Ureter (tissue), 1 donor: ENCODE measurements at places on chromosomes 2 and 18.

DNA sequence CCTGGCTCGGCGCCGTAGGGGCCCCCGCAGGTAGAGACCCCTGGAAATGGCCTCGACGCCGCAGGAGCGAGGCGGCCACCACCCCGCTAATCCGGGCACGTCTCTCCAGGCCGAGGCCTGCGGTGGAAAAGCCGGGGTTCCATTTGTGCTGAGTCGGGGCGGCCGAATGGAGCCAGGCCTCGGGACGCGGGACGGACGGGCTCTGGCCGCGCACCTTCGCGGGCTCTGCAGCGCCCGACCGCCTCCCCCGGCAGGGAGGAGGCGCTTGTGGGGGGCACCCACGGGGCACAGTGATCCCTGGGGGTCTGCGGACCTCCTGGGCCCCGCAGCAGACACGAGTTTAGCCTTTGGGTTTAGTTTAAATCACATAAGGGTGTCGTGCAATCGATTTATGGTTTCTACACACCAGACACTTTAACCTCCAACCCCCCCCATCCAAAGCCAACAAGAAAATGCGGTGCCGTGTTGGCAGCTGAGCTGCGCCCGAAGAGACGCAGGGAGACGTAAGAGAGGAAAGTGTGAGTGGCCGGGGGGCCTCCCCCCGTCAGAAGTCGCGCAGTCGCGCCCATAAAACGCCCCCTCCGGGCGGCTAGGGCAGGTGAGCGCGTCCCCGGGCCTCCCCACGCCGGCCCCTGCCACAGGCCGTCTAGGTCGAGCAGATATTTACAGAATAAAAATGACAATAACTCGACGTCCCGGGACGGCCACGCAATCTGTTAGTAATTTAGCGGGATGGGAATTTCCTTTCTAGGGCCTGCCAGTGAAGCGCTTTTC lies 1.0 kb upstream of the NFATC1 start:
- DNase-seq = no peak

- DNase-seq = peak; percentile 73
These were observed at the start of gene CAVIN2 for GRCh38 chr2:191846515-191847476. Gene CAVIN2 (minus strand): TSS chr2:191847088. CDS start chr2:191846925, 163 bp downstream.

DNA sequence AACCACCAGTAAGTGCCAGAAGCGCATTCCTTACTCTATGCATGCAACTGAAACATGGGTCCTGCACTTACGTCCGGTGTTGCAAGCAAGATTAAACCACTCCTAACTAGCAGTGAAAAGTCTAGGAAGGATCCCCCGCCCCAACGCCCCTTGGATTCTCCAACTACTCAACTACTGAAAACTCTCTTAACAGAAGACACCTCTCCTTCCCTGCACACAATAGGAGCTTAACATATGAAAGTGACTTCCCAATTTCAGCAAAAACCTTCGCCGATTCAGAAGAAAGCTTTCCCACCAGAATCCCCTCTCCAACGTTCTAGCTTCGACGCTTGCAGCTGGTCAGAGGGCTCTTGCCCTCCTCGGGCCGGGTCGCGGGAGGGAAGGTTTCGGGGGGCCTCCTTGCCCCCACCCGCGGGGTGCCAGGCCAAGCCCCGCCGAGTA lies 578 bp downstream of the IWS1 start:
- DNase-seq = no peak

DNA sequence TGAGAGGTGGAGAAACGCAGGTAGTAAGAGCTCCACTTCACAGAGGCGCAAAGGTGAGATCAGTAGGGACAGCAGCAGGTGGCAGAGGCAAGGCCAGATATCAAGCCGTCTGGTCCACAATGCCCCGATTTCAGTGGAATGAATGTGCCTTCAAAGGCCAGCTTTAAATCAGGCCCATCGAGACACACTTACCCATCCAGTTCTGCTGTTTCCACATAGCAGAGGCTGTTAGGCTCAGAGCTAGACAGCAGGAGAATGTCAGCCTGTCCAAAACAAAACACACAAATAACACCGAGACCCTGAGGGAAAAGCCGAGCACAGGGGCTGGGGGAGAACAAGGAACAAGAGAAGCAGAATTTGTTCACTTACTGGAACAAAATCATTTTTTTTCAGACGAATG lies 75.8 kb upstream of the NARS1 start:
- DNase-seq = no peak

GRCh38 chr2:72944804-72945449 lies 27.6 kb downstream of the EMX1 start:
- DNase-seq = no peak

DNA sequence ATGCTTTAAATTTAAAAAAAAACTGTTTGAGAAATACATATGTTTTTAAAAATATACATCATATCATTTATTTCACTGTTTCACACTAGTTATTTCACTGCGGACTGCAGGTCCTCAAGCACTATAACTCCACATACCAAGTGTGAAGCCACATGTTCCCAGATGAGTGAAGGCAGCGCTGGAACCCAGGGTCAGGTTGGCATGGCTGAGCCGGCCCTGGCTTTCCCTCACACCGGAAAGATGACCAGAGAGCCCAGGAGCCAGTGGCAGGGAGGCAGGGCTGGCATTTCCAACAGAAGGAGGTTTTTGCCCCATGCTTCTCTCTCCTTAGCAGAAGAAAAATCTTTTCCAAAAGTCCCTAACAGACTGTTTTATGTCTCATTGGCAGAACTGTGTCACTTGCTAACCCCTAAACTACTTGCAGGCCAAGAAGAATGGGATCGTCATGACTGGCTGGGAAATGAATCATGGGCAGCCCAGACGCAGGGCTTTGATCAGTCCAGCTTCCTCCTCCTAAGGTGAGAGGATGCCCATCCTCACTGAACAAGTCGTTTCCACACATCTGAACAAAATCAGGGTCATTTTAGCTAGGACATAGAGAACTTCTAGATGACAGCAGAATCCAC lies 287.6 kb upstream of the HNRNPA3 start:
- DNase-seq = no peak

DNA sequence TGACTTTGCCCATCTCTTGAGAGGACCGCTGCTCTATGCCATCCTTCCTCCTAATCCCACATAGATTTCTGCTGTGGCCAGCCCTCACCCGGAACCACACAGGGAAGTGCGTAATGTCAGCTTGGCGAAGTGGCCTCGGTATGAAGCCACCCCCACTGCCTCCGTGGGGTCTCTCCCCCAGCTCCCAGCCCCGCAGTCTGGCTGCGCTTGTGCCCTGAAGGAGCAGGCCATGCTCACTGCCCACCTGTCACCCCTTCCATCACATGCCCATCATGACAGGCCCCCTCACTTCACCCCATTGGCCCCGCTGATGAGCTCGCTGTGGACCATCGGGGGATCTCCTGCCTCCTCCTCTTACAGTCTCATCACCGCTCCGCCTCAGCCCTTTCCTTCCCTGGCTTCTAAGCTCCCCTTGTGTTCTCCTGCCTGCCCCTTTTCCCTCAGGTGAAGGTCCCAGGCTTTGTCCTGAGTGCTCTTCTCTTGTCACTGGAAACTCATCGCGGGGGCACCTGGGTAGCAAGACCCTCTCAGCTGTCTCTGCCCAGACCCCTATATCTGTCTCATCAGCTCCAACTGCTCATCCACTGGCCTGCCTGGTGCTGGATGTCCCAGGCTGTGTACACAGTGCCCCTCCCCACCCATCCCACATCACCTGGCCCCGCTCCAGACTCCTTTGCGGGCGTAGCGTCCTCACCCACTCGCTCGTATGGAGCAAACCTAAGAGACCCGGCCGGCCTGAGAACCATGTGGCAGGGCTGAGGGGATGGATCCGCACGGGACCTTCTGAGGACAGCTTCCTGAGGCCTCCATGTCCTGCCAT lies 81.7 kb downstream of the GLI2 start:
- no peak for DNase-seq

DNA sequence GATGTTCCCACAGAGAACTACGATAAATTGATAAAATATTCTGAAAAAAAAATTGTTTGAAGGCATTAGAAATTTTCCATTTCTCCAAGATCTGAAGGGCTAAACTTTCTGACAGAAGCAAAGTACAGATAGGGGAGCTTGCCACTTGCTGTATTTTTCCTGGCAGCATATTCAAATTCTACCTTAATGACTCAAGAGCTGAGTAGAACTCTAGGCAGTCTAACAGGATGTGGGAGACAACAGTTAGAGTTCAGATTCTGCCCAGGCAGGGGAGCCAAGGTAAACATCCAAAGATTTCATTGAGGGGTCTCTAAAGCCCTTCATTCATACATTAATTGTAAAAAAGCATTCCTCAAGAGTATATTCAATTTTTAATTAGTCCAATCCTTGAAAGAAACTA lies 46.0 kb upstream of the RIT2 start:
- DNase-seq = no peak

DNA sequence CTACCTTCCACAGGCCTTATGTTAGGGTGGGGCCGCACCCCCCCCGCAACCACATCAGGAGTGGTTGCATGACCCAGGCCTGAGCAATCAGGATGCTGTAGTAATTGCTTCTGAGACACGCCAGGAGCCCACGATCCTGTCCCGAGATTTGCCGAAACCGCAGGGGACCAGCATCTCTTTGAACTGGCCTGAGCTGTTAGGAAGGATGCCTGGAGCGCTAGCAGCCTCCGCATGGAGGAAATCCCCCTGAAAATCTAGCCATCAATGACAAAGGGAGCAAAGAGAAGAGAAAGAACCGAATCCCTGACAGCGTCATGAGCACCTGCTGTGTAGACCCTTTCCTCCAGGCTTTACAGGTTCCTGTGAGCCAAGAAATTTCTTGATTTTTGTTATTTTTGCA lies 8.7 kb upstream of the TEX44 start:
- DNase-seq = no peak

DNA sequence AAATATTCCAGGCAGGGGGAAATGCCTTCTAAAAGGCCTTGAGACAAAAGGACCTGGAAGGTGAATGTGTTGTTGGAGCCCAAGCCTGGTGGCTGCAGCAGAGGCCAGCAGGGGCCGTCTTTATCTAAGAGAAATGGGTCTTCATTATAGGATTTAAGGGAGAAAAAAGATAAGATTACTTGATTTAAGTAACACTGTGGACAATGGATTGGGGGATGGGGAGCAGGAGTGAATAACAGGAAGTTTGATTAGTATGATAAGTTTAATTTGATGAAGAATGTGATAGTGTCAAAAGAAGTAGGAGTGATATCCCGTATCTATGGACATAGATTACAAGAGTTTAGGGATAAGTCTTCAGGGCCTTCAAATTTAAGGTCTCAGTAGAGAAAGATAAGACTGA lies 64.2 kb downstream of the WDR75 start:
- no peak for DNase-seq

DNA sequence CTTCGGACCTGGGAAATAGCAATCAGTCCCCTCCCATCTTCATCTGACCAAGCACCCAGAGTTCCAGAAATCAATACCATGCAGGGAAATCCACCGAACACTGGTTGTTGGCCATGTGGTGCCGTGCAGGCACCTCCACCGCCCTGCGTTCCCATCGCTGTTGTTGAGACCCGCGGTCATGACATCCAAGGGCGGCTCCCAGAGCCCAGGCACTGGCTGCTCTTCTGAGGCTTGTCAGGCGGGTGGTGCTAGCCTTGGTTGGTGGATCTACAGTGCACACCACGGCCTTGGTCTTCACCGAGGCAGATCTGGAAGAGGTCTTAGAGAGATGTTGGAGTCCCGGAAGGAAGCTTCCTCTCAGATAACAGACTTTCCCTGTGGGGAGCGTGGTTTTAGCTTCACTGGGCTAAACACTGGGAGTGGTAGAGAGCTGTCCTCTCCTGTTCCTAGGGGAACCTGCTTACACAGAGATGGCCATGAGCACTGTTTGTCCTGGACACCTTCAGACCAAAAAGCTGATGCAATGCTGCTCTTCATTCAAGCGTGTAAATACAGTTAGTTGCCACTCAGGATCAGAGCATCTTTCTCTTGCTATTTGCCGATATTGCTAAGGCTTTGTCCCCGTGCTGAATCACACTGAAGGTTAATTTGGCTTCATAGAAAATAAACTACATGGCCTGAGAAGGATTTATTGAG lies 58.3 kb downstream of the SMIM21 start:
- no peak for DNase-seq

DNA sequence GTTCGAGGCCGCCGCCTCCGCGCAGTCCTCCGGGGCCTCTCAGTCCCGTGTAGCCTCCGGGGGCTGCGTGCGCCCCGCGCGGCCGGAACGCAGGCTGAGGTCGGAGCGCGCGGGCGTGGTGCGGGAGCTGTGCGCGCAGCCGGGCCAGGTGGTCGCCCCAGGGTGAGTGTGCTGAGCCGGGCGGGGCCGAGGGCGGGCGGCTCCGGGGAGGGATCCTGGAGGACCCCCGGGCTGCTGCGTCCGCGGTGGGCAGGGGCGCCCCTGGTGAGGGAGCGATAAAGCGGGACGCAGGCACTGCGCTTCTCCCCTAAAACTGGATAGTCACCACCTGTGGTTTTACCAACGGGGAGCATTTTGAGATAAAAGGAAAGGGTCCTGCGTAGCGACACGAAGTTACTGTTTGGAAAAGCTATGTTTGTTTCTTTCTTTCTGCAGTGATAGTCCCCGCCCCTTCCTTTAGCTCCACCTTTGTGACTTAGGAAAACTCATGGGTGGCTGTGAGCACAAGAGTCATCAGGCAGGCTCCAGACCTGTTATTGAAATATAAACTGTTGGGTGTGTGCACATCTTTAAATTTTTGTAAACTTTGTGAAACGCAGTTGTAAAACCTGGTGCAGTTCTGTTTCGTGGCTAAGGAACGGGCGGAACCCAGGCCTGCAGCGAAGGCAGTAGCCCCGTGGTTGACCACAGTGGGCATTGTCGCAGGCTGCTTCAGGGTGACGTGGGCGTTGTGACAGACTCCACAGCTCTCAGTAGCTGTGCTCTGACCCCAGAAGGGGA lies 687 bp downstream of the CTDP1 start:
- DNase-seq = no peak

DNA sequence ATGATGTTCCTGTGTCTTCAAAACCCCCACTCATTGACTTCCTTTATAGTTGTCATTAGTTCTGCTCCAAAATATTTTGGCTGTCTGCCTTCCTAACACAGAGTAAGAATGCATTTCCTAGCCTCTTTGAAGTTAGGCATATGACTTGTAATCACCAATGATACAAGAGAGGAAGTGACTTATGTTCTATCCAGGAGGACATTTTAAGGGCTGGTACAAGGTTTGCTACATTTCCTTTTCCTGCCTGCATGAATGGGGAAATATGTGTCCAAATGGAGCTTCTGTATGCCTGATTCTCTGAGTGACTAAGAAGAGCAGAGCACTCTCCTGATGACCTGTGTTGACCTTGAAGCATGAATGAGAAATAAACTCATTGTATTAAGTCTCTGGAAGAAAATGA lies 115.1 kb downstream of the PLCL1 start:
- DNase-seq = no peak

DNA sequence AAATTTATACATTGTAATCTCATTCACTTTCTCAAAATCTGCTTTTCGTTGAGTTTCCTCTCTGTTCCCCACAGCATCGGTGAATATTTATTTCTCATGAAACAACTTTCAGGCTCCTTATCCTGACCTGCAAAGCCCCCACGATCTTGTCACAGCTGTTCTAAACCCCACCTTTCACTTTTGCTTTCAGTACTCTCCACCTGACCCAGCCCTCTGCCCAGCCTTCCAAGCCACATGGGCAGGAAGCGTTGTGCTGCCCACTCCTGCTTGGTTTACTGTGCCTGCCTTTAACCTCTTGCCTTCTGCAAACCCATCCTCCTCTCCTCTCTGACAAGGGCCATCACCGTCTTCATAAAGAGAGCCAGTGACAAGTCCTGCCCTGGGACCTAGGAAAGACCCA lies 262.5 kb downstream of the GALR1 start:
- DNase-seq = no peak
